ENCODE measurements at places on chromosomes 3 and 15.
A peak's percentile ranks its signal among the peaks of the same experiment; 100 is the strongest.

- no peak for DNase-seq
Measured at GRCh38 chr3:30281526-30281925, 324.9 kb upstream of the TGFBR2 start.

DNA sequence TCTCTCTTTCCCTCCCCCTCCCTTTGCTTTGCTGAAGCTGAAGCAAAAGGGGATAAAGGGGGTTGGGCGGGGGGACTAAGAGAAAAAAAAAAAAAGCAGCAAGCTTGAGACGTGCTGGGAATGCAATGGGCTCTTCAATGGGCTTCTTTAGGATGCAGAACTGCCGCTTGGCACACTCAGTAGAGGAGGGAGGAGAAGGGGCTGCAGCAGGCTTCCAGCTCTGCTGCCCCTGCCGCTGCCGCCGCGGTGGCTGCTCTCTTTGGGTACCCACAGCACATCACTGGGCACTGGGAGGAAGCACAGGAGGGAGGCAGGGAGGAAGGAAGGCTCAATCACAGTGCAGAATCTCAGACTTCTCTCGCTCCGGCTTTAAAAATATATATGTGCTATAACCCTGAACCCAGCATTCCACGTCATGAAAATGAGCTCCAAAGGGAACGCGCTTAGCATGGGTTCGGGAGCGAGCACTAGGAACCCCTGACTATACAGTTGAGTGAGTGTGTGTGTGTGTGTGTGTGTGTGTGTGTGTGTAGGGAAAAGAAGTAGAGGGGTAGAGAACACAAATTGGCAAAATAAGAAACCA is 3.5 kb downstream of the SLITRK3 start:
- no peak for DNase-seq

DNA sequence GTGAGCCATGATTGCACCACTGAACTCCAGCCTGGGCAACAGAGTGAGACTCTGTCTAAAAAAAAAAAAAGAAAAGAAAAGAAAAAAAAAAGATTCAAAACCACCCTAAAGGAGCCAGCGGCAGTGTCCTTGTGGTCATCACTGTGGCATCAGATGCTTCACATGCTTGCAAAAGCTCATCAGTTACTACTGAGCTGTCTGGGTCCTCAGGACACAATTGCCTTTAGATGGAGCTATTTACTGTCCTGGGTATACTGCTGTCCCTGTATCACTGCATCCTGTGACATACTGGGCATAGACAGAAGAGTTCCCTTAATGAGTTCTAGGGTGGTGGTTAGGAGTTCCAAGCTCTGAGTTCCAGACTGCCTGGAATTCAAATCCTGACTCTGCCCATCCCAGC is 85.8 kb downstream of the LINGO1 start:
- no peak for DNase-seq

DNA sequence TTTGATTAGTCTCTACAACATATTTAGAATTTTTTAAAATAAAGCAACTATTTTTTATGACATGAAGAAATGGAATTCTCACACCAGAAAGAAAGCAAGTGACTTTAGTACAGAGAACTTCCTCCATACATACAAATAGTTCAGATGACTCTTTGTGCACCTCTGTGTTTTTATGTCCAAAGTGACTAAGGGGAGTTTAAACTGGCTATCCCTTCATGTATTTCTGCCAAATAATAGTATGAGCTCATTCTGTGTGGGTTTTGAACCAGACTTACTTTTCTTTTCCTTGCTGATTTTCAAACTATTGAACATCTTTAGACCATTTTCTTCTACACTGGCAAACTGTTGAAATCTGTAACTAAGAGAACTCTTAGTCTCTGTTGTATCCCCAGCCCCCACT is 196.3 kb downstream of the EPHA3 start:
- DNase-seq = no peak

GRCh38 chr15:44435893-44436667 is 8.7 kb downstream of the CTDSPL2 start:
- no peak for DNase-seq

GRCh38 chr3:150116196-150116595 is 145.5 kb upstream of the PFN2 start:
- DNase-seq = no peak

GRCh38 chr3:187039723-187040414 is 99.4 kb downstream of the RPL39L start:
- DNase-seq = no peak

DNA sequence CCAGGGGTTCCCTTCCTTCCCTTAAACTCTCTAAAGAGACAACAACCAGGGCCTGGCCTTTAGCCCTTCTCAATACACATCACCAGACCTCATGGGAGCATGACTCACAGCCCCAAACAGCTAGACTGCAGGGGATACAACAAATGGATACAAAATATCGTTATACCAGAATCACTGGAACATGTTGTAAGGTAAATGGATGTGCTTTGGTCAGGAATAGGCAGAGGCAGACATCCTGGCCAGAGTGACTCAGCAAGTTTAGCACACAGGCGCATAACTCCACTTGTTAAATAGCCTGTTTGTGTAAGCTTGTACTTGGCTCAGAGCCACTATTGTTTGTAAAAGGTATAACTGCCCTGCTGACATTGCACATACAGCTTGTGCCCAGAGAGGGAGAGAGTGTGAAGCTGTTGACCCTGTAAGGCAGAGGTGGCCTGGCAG is 18.3 kb downstream of the TMED3 start:
- DNase-seq = no peak

DNA sequence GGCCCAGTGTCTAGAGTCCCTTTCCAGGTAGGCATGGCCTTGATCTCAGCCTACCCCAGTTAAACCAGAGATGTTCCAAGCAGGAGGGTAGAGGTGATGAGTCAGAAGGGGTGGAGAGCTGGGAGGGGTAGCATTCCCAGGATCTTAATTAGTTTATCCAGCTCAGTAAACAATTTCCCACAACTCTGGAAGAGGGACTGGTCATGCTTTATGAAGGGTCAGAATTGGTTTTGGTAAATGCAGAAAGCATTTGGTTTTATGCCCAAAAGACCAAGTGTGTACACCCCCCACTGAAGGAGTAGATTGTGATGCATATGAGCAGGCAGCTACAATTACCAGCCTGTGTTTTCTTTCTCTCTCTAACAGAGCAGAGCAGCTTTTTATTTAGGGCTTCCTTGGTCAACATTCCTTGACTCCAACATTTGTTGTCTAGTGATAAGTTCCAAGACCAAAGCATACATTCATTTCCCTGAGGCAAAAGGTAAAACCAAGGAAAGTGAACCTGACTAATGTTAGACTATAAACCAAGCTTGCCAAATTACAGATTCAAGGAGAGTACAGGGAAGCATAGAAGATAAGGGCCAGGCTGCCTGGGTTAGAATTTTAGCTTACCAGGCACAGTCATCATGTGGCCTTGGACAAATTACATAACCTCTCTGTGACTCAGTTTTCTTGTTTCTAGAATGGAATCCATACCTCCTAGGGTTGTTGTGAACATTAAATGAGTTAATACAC is 17.6 kb downstream of the EXOSC7 start:
- no peak for DNase-seq

GRCh38 chr3:2655229-2655701 is 454.9 kb downstream of the IL5RA start:
- no peak for DNase-seq

DNA sequence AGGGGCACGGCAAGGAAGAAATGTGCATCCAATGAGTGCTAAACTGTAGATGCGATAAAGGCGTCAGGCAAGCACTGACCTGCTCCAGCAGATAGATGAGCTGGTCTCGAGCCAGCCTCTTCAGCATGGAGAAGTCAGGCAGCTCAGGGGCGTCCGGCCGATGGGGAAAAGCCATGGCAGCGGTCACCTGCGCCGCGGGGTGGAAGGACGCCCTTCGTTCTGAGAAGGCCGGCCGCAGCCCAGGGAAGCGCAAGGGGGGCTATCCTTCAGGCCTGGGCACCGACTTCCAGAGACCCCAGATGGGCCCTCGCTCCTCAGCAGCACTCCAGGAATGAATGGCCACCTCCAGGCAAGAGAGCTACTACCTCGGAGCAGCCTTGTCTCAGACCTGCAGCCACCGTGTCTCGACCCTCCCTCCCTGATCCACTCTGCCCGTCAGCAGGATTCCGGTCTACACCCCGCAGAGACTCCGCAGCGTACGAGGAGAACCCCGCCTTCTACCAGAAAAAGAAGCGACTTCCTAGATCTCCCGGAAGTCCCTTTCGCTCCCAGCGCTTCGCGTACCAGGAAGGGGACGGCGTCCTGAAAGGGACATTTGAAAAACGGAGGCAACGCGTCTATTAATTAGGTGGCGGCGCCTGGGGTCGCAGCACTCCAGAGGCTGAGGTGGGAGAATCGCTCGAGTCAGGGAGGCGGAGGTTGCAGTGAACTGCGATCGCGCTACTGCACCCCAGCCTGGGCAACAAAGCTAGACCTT is at the start of gene VPS33B:
VPS33B (minus strand) TSS at position 520 of the 757 bp plus-strand sequence; CDS start at position 175, 345 bp downstream.
- peak; percentile 66 for DNase-seq

DNA sequence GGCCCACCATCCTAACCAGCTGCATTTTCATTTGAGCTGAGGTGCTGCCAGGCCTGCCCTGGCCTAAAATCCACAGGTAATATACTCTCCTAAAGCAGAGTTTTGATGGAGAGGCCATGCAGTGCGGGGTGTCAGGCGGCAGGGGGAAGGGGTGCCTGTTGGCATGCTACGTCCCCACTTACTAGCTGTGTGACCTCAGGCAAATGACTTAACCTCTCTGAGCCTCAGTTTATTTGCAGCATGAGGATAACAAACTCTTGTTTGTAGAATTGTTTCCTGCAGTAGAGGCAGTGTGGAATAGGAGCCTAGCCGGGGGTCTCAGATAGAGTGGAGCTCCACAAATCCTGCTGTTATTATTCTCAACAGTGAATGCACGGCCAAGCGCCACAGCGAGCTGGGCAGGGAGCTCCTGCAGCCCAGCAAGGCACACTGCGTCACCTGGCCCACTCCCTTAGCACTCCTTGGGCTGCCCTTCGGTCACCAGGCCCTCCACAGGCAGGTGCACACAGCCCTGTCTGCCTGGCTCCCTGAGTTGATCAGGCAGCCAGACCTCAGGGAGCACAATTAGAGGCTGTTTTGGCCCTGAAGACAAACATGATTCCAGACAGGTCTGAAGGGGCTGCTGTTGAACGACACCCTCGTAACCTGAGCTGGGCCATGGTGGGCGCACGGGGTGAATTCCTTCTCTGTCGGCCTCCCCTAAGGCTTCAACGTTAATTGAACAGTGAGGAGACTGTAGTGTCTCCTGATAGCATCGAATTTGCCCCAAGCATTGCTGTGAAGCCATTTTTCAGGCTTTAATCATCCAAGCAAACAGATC is 248.8 kb upstream of the LYSMD4 start:
- DNase-seq = no peak

DNA sequence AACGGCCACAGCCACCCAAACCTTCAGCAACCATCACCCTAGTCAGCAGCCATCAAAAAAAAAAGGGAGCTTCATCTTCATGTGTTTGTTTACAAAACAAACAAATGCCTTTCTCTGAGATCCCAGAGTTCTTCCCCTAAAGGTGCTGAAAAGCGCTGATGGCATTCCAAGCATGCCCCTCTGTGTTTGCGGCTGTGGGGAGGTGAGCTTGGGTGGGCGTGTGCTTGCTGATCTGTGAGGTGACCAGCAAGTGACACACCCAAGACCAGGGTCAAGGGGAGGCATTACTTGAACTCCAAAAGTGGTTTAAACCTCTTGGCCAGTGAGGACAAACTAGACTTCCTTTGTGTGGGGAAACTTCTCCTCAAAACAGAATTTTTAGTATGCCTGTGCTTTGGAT is 81.5 kb downstream of the DHX36 start:
- DNase-seq = no peak

DNA sequence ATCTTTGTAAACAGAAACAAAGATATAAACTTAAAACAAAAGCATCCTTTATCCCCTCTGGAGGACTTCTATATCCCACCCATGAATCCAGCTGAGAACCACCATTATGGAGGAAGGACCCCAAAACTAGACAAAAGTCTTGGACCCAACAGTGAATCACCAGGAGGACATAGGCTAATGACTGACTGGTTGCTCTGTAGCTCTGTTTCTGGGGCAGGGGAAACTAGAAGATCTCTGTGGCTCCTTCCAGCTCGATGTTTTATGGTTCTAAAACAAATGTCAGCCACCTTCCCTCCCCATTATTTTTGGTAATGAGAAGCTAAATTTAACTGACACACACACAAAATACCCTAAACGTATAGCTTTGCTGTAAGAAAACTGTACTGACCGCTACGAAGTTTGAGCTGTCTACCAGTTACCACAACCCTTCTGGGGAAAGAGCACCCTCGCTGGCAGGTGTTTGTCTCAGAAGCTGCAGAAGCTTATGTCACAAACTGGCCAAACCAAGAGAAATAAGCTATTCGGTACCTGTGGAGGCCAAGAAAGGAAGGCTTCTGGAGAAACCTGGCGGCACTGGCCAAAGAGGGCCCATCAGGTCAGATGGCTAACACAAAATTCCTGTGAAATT is 36.4 kb downstream of the MB21D2 start:
- no peak for DNase-seq

DNA sequence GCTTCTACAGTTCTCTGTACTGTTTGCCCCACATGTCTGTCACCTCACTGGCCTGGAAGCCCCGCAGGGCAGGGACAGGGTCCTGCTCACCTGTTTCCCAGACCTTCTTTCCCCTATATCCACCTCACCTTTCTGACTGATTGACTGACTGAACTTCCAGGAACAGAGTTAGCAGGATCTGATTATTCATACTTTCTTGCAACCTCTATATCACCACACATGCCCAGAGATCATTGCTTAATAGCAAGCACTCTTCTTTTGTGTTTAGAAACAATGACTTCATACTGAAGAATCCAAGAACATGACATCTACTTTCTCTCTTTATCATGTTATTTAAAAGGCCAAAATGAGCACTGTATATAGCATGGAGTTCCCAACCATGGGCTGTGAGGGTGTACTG is 18.0 kb upstream of the CLEC3B start:
- no peak for DNase-seq

DNA sequence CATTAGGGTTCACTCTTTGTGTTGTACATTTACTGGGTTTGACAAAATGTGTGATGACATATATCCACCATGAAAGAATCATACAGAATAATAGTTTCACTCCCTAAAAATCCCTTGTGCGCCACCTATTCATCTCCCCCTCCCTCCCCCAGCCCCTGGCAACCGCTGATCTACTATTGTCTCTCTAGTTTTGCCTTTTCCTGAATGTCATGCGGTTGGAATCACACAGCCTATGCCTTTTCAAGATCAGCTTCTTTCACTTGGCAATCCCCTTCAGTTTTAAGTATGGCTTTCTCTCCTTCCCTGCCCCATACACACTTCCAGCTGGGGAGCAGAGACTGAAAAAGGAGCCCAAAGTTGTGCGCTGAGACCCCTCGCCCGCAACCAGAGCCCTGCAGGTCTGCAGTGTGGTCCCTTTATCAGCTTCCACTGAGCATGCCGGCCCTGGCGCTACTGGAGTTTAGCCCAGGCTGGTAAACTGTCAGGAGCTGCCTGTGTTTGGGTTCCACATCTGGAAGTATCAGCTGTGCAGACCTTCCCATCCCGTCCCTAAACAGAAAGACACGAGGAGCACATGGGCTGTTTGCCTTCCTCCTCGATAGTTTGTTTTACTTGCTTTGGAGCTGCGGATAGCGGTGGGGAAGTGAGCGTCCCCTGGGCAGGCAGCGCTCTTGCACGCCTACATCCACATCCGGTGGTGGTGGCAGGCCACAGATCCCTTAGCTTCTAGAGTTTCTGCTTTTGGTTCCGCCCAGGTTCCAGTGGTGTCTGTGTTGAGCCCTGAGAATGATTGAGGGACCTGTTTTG is 12.3 kb downstream of the BOC start:
- DNase-seq = peak; percentile 3

GRCh38 chr3:119239206-119239820 is 1.4 kb downstream of the B4GALT4 start:
- no peak for DNase-seq

Data from stimulated activated CD8-positive, alpha-beta memory T cell treated with anti-CD3 and anti-CD28 coated beads, Interleukin-7, amount 100 ng/mL, for 4 hours (primary cell).